ENCODE measurements at places on chromosomes 4 and X.

- no peak for DNase-seq
Observed at GRCh38 chr4:92012899-92013867, 290.6 kb upstream of the GRID2 start.

DNA sequence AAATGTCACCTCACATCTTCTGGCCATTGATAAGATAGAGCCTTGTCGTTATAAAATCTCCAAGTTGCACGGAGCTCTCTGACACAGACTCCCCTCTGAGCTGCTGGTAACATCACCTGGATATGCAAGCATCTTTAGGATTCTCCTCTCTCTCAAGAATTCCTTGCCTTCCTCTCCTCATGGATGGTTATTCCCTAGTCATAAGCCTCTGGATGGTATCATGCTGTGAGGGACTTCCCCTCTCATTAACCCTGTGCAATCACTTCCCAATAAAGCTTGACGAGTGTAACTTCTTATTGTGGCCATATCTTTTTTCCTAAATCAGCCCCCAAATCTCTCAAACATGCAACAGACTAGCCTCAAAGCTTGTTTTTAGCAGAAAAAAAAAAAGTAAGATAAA lies 1057.0 kb upstream of the SLIT2 start:
- DNase-seq = no peak

GRCh38 chr4:82694046-82694445 lies 104.5 kb downstream of the SCD5 start:
- no peak for DNase-seq

DNA sequence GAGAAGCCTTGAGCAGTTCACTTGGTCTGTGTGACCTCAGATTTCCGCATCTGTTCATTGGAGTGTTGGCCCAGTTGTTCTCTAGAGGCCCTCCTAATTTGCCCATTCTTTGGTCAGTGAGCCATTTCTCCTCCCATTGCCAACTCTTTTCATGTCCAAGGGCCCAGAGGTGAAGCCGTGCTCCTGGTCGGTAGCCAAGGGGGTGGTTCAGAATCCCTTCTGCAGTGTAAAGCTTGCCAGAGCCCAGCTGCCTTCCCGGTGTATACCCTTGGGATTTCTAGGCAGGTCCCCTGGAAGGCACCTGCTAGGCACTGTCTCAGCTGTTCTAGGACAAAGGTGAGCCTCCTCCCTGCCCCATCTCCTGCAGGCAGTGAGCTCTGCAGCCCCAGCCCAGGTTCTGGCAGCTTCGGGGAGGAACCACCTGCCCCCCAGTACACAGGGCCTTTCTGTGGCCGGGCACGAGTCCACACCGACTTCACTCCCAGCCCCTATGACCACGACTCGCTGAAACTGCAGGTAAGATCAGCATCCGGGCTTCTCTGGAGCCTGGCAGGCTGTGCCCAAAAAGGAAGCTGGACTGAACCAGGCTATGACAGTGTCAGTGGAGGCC lies 12.3 kb downstream of the SASH3 start:
- DNase-seq = no peak

GRCh38 chrX:76821276-76821675 lies 393.8 kb downstream of the MAGEE1 start:
- DNase-seq = no peak

- no peak for DNase-seq
Observed at GRCh38 chrX:45762699-45763647, 562.3 kb upstream of the DIPK2B start.

DNA sequence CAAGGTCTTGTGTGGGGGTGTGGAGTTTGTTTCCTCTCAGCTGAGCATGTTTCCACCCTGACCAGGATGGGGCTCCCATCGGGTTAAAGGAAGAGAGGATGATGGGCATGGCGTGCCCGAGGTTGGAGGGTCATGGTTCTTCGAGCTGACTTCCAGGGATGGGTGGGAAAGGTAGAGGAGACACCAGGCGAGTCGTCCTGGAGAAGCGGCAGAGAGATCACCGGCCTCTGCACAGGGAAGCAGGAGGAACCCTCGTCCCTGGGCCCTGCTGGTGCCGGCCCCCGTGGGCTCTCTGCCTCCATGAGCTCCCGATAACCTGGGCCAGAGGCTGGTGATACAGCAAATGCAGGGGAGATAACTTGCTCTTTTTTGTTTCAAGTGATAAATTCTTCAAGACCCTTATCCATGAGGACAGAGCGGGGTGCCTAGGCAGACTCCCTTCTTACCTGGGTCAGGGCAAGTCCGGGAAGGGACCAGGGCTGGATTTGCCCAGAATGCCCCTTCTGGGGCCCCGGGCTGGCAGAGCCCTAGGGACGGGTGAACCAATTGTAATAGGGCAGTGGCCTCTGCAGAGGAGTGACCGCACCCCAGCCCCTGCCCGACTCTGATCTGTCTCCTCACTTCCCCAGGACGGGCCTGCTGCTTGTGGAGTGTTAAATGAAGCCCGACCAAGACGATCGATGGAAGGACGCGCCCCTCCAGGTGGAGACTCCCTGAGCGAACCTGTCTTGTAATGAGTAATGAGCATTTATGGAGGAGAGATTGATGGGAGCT lies 63.0 kb downstream of the CPZ start:
- no peak for DNase-seq

DNA sequence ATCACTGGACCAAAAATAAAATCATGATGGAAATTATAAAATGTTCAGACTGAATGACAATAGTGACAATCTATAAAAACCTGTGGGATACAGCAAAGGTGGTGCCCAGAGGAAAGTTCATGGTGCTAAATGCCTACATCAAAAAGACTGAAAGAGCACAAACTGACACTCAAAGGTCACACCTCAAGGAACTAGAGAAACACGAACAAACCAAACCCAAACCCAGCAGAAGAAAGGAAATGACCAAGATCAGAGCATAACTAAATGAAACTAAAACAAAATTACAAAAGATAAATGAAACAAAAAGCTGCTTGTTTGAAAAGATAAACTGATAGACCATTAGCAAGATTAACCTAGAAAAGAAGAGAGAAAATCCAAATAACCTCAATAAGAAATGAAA lies 78.7 kb downstream of the ANAPC10 start:
- DNase-seq = no peak

DNA sequence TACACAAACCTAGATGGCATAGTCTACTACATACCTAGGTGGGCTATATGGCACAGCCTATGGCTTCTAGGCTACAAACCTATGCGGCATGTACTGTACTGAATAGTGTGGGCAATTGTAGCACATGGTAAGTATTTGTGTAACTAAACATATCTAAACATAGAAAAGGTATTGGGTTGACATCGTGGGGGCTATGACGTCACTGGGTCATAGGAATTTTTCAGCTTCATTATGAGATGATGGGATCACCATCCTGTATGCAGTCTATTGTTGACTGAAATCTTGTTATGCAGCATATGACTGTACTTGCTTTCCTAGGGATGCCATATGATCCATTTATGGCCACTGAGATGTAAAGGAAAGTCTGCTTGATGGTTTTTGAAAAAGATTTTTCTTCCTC lies 1.9 kb upstream of the EXOC1L start:
- no peak for DNase-seq

- no peak for DNase-seq
Observed at GRCh38 chr4:186819342-186820086, 95.9 kb upstream of the FAT1 start.

- no peak for DNase-seq
Observed at GRCh38 chrX:46929439-46930261, 17.4 kb downstream of the JADE3 start.

DNA sequence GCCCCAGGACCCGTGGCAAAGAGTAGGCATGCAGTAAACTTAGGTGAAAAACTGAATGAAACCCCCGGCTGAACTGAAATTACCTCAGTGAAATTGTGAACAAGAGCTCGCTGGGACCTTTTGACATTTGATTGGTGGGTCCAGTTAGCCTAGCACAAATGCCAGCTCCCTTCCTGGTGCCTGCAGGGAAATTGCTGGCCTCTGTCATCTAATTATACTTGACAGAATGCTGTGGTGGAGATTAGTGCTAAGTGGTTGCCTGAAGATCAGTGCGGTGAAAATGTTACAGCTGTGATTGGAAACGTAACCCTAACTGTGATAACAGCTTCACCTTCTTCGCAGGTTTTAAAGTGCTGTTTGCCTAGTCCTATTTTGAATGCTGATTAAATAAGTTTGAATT lies 43.0 kb downstream of the ADD1 start:
- no peak for DNase-seq

- DNase-seq = no peak
Observed at GRCh38 chrX:15188039-15188438, 81.8 kb downstream of the ASB9 start.

DNA sequence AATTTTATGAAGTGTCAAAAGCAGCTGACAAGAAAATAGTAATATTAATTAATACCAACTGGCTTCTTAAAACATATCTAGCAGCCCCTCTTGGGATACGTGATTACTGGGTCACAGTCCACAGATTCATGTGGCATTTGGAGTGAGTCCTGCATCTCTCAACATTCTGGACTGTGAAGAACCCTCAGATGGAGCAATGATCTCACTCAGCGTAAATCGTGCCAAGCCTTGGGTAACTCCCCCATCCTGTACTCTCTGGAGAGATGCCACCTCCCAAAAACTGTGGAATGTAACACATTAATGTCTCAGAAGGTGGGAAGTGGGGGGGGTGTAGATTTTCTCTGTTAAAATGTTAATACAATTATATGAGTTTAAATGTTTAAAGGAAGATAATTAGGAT lies 118.2 kb upstream of the IQCM start:
- no peak for DNase-seq

- DNase-seq = no peak
Observed at GRCh38 chr4:123941306-123941705, 544.7 kb downstream of the SPRY1 start.

DNA sequence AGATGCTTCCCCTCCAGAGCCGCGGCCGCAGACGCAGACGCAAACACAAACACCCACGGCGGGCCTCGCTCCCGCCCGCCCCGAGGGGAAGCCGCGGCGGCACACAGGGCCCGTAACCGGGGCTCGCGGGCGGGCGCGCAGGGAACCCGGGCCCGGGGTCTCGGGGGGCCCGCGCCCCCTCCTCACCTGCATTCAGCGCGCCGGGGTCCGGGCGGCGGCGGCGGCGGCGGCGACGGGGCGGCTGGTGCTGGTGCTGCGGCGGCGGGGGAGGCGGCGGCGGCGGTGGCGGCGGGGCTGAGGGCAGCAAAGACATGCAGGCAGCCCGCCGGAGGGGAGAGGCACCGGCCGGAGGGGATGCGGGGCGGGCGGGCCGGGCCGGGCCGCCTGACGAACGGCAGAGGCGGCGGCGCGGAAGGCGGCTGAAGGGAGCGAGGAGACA lies 255 bp upstream of the CNOT6L start:
- no peak for DNase-seq

DNA sequence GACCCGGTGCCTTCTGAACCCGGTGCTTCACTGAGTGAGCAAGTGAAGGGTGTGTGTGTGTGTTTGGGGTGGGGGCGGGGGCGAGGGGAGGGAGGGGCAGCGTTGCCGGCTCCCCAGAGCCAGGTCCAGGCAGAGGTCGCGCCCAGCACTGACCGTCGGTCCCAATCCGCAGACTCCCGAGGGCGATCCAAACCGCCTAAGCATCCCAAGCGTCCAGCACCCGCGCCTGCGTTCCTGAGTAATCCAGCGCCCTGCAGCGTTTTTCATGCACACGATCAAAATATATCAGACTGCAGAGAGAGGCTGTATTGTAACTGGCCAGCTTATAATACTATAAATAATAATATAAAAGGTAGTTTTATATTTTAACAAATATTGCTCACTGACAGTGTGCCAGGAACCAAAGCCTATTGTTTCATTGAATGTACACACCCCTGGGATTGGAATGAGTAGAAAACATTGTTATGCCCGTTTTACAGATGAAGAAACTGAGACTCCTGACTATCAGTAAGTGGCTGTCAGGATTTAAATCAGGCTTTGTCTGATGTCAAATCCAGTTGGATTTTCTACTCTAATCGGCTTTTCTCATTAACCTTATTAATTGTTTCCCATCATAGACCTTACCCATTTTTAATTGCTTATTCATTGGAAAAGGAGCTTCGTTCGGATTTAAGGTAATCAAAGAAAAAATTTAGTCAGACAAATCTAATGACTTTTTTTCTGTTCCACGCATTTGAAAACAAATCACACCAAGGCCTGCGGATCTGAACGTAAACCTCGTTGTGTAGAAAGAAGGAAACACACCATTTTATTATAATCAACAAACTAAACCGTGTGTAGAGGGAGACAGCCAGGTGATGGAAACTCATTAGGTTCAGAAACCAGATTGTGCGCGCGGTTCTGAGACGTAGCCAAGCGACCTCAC lies 4.0 kb upstream of the NKX3-2 start:
- DNase-seq = no peak

DNA sequence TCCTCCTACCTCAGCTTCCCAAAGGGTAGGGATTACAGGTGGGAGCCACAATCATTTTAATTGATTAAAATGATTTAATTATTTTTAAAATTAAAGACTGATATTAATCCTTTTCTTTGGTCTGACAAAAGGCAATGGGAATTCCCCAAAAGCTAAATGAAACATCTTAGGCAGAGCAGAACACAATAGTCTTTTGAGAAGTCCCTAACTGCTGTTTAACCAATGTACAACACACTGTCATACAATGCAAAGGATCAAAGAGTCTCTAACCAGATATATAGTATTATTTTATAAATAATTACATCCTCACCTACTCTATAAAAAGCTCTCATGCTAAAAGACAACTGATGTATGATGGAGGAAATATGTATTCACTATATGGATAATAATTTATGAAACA lies 47.0 kb downstream of the THAP9 start:
- no peak for DNase-seq

DNA sequence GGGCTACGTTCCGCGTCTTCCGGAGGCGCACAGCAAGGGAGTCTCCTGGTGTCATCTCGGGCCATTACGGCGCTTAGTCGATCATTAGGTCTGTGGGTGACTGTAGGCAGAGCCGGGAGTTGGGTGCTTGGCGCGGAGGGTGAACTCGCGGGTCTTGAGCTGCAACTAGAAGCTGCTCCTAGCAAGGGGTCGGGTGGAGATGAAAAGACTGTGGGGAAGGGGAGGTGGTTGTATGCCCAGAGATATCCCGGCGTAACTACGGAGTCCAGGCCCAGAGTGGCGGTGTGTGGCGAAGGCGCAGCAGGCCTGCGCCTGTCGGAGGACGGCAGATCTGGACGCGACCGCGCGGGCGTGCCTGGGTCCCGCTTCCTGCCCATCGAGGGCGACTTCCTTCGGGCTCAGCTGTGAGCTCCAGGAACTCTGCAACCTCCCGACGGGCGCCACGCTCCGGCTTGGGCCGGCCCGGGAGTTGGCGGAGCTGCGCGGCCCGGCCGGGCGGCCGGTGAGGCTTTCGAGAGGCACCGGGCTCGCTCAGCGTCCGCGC lies 2.7 kb upstream of the NKX3-2 start:
- no peak for DNase-seq

- DNase-seq = no peak
Observed at GRCh38 chr4:84503495-84504437, 4.7 kb upstream of the NKX6-1 start.
